ENCODE measurements at places on chromosomes 3 and 15.

DNA sequence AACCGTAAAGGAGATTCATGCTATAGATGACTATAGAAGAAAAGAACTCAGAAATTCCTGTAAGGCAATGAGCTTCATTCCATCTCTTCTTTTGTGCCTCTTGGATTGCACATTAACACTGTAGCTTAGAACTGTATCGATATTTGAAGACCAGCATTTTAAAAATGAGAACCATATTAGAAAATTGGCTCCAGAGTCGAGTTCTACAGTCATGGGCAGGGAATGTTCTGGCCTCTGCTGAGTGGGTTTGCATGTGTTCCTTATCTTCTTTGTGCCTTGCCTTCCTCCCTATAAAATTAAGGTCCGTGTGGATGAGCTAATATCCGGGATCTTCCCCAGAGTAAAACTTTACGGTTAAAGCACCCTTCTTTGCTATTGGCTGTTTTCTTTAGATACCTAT lies 77.4 kb upstream of the PLCL2 start:
- no peak for DNase-seq

GRCh38 chr3:159091936-159092335 lies 290.1 kb downstream of the MFSD1 start:
- no peak for DNase-seq

DNA sequence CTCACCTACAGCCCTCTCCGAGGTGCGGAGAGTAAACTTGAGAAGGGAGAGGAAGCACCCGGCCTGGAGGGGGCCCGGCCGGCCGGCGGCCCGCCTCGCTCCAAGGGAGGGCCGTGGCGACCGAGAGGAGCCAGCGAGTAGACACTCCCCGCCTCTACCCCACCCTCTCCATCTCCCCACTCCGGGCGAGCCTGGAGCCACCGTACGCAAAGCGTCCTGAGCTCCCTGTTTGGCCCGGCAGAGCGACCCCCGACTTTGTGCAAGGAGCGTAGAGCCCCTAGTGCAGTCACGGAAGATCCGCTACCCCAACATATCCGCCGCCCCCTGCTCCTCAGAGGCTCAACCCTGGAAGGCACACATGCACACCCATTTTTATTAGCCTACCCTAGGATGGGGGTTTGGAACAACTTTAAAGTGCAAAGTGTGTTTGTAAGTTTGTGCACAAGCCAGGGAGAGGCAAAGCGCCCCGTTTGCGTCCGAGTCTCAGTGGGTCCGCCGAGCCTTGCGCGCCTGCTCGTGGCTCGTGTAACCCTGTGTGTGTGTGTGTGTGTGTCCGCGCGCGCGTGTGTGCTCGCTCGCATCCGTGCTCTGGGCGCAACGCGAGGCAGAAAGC lies 508 bp upstream of the SMAD6 start:
- peak; percentile 61 for DNase-seq

DNA sequence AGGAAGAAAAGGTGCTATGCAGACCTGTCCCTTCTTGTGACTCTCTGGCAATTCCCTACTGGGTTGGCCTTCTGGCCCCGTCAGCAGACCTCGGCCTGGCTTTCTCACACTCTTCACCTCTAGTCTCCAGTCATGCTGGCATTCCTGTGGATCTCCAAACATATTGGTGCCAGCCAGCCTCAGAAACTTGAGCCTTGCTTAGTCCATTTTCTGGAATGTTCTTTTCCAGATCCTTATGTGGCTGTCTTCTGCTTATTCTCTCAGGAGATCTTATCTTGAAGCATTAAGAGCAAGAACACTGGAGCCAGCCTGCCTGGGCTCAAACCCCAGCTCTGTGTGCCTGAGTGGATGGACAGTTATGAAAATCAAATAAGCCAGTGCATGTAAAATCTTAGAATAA lies 88.2 kb upstream of the NTRK3 start:
- no peak for DNase-seq

DNA sequence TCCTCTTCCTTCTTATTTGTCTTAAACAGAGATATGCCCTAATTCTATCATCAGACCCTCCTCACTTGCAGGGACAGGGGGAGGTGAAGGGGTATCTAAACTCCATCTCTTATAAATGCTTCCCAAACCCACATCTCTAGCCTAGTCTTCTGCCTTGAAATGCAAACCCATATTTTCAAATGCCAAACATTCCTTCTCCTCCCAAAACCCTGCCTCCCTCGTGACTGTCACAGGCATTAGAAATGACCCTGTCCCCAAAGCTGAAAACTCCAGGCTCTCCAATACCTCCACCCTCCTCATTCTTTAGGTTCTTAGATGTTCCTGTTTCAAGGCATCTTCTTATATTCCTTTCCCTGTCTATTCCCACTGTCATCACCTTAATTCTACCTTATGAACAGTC lies 191.0 kb downstream of the ERC2 start:
- no peak for DNase-seq

GRCh38 chr3:191030929-191031328 lies 168.1 kb upstream of the OSTN start:
- DNase-seq: no peak

DNA sequence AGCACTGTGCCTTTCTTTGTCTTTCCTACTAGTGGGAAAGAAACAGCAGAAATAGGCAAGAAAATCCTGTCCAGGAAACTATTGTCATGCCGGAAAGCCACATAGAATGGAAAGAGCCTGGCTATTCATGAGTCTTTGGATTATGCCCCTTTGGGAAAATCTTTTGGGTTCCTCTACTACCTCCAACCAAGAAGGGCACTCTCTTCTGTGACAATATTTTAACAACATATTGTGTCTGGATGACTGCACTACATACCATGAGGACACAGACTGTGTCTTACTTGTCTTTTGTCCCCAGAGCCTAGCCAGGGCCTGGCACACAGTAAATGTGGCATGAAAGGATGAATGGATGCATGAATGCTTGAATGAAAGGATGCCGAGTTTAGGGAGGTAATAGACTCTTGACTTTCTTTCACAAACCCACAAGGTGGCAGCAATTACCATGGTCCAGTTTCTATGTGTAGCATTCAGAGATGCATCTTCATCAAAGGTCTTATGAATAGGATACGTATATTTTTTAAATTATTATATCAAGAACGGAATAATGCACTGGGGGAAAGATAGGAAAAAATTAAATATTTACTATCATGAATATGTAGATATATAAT lies 30.3 kb downstream of the ARL14 start:
- DNase-seq: peak; percentile 40

DNA sequence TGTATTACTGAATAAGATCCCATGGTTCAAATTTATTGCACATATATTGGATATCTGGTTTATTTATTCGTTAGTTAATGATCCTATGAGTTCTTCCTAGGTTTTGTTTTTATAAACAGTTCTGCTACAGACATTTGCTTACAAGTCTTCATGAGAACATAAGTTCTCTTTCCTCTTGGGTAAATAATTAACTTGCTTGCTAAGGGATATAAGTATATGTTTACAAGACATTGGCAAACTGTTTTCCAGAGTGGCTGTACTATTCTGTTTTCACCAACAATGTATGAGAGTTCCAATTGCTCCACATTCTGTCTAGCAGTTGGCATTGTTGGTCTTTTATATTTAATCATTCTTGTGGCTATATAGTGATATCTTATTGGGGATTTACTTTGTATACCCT lies 341.8 kb upstream of the GBE1 start:
- no peak for DNase-seq

DNA sequence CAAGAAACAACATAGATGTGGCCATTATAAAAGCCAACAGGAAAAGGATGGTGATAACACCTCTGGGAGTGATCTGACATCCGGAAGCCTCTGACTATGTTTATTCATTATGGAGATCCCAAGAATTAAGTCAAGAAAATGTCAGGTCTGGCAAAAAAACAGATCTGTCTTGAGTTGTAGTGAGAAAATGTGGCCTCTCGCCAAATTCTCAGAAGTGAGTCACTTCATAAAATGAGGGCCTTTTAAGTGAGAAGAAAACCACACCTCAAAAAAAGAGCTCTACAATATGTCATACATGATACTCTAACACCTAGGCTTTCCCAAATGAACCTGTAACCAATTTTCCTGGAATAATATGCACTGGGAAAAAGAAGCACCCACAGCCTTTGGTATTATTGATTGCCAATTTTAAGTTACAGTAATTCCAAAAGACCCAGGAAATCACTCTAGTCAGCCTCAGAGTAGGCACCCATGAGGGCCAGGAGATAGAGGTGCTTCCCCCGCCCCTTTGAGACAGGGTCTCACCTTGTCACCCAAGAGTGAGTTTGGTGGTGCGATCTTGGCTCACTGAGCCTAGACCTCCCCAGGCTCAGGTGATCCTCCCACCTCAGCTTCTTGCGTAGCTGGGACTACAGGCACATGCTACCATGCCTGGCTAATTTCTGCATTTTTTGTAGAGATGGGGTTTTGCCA lies 38.0 kb downstream of the CCR3 start:
- DNase-seq: peak; percentile 21

DNA sequence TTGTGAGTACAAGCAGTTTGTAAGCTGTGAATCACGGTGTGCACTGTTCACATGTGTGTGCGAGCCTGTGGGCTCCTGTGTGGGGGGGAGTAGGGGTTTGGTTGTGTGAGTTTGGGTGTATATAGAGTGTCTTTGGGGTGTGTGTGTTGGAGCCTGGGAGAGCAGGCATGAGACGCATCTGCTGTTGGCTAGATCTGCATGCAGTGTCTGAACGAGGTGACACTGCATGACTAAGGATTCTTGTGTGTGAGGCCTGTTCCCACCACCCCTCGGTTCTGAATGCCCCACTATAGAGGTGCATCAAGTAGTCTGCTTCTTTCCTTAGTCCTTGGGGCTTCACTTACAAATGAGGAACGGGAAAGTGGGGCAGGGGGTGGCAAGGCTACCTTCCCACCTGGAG lies 68.4 kb downstream of the MAGEF1 start:
- no peak for DNase-seq

- no peak for DNase-seq
Measured at GRCh38 chr15:63107895-63108546, 13.6 kb upstream of the LACTB start.

GRCh38 chr15:101128221-101129015 lies 123.4 kb downstream of the CHSY1 start:
- DNase-seq: no peak

- DNase-seq: peak; percentile 17
Measured at GRCh38 chr3:13891492-13892073, 11.7 kb upstream of the WNT7A start.

GRCh38 chr3:133830071-133830470 lies 24.5 kb downstream of the SRPRB start:
- no peak for DNase-seq

GRCh38 chr15:53324061-53324460 lies 435.4 kb downstream of the WDR72 start:
- DNase-seq: no peak
